ENCODE measurements at places on chromosomes 6 and 20.

DNA sequence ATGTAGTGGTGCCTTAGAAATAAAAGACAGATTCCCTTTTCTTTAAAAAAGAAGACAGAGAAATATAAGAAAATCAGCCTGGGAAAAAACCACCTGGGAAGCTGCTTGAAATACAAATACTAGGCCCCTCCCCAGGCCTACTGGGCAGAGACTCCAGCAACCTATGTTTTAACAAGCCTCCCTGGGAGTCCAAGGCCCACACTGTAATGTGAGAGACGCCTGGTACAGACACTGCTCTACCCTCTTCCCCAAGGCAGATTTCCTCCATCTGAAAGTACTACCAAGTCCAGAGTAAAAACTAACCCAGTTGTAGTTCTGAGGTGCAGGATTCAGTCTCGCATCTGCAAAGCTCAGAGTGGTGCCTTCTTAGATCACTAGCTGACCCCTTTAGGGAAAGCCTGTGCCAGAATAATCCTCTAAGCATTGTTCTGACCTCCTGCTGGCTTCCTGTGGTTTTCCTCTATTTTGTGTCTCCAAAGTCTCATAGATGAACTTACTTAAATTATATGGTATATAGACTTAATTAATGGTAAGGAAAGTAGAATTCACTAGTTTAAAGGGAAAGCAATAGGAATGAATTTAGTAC, 270.2 kb upstream of the SLC35B3 start:
- DNase-seq: no peak

- peak; percentile 45 for DNase-seq
Measured at GRCh38 chr6:42451333-42452170, at the start of gene TRERF1. Gene TRERF1, minus strand, starts transcription at chr6:42451926. Its CDS starts 182,336 bp downstream, at chr6:42269590.

DNA sequence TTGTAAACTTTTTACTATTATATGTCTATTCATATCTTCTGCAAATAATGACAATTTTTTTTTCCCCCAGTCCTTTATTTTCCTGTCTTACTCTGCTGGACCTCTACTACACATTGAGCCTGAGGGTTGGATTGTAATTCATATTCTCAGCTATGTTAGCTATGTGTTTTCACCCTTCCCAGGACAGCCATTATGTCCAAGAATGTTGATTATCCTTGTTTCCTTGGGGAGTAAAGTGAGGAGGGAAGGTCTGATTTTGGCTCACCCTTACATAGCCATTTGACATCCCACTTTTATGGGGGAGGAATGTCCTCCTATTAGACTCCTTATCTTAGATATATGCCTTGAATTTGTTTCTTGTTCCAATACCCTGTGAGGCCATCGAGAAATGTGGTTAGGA, 17.6 kb upstream of the TBC1D32 start:
- no peak for DNase-seq

DNA sequence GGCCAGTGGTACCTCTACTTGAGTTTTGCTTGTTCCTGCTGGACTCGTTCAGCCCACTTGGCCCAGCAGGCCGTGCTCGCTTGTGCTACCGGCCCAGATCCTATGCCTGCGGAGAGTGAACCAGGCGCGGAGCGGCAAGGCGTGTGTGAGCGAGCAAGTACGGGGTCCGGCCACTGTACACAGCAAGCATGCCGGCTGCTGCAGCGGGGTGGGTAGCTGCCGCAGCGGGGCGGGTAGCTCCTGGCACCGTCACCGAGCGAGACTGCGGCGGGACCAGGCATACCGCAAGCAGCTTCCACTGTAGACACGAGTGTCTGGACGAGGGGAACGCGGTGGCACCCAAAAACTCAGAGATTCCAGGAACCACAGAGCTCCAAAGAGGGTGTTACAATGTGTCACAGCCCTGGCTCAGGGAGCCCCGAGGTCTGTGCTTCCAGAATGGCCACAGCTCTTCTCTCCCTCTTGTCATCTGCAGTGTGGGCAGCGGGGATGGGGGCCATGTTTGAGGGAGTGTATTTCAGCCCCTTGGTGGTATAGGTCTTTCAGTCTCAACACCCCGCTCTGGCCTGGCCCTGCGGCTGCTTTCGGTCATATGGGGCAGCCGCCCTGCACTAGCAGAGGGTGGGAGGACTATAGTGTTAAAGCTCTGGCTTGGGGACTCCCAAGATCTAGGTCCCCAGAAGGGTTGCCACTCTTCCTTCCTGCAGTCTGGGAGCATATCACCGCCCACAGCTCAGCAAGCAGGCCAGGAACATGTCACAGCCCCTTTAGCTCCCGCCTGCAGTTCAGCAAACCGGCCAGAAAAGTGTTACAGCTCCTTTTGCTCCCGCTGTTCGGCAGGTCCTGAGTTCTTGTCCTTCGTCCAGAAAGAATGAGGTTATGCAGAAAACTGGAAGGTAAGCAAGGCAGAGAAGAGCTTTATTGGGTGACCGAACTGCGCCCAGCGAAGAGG, 6.1 kb upstream of the RWDD1 start:
- peak; percentile 6 for DNase-seq

GRCh38 chr6:20362623-20363022, 39.1 kb upstream of the E2F3 start:
- no peak for DNase-seq

DNA sequence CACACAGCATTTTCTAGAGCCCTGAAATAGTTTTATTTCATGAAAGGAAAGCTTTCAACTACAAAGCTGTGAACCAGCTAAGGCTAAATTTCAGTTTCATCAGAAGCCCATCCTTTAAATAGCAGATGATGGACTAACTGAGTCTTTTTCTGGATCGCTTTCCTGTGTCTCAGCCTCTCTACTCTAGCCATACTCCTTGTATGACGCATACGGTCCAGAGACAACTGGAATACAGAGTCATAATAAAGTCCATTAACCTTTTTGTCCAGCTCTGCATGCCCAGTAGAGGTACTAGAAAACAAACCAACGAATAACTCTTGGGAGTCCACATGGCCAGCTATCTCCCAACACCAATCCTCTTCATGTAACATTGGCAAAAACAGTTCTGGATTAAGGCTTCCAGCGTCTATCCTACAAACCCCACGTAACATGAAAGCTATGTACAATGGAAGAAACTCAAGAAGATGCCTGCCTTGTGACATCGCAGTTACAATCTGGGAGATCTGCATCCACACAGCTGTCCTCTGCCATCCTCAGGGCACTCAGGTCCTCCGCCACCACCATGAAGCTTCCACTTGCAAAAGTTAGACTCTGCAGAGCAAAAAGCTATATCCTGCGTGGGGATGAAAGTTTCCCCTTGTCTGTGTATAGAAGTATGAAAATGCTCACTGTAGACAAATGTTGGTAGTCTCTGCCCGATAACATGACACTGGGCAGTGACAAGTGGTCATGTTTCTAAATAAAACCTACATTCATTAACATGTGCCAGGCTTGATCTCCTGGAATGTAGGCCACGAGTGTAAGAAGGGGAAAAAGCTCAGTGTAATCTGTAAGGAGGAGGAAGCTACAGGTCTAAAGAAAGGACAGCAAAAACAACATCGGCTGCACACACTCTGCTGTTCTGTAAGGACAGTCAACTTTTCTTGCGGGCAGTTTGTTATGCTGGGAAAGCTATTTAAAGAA, 360.4 kb downstream of the ESR1 start:
- no peak for DNase-seq

GRCh38 chr20:20143646-20144045, 91.3 kb downstream of the CFAP61 start:
- no peak for DNase-seq

GRCh38 chr6:139679516-139680179, 305.2 kb upstream of the CITED2 start:
- no peak for DNase-seq

- no peak for DNase-seq
Measured at GRCh38 chr6:164692772-164693510, 616.5 kb downstream of the C6orf118 start.

- DNase-seq: no peak
Measured at GRCh38 chr6:45386501-45386900, 8.8 kb upstream of the SUPT3H start.

GRCh38 chr20:59577037-59577808, 27.1 kb upstream of the PHACTR3 start:
- DNase-seq: no peak

GRCh38 chr6:149336609-149336928, 19.1 kb downstream of the TAB2 start:
- DNase-seq: no peak

DNA sequence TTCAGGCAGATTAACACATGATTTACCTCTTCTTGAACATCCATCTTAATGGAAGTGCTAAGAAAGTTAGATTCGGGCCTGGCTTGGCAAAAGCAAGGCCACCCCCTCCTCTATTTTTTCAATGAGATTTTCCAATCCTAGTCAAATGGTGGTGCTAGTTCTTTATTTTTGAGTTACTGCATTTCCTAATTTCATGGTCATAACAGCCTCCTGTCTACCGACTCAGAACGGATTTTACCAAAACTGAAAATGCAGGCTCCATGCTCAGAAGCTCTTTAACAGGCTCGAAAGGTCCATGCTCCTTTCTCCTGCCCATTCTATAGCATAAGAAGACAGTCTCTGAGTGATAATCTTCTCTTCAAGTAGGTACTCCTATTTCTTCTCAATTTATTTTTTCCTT, 117.2 kb upstream of the ESR1 start:
- DNase-seq: peak; percentile 61

DNA sequence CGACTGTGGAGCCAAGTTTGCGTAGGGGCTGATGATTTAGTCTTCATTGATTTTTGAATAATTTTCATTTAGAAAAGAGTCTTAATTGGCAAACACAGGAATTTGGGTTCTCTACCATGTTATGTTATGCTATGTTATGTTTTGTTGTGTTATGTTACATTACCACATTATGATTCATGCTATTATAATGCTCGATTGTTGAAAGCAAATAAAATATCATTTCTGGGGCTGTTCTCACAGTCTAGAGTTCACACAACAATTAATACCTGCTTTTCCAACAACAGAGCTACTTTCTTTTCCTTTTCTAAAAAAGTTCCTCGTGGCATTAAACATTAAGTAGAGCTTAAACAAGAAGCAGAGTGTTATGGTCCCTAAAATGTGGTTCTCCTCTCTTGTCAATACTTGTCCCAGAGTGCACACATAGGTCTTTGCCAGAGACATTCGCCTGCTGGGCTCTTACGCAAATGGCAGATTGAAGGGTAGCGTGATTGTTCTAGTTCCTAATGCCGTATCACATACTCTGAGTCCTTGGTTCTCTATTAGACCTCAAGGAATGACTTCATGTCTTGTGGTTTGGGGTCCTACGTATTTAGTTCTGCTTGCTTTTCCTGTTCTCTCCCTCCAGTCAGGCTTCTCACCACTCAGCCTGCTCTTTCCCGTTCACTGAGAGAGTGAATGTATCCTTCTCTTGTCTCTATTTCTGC, 370.3 kb downstream of the CD109 start:
- no peak for DNase-seq

- DNase-seq: no peak
Measured at GRCh38 chr6:125157725-125158124, 4.2 kb downstream of the TPD52L1 start.

GRCh38 chr20:53226826-53227225, 254.7 kb downstream of the TSHZ2 start:
- no peak for DNase-seq

- no peak for DNase-seq
Measured at GRCh38 chr6:39365281-39366074, 43.0 kb upstream of the KCNK16 start.

GRCh38 chr6:3965071-3965718, 113.7 kb downstream of the FAM217A start:
- DNase-seq: no peak

DNA sequence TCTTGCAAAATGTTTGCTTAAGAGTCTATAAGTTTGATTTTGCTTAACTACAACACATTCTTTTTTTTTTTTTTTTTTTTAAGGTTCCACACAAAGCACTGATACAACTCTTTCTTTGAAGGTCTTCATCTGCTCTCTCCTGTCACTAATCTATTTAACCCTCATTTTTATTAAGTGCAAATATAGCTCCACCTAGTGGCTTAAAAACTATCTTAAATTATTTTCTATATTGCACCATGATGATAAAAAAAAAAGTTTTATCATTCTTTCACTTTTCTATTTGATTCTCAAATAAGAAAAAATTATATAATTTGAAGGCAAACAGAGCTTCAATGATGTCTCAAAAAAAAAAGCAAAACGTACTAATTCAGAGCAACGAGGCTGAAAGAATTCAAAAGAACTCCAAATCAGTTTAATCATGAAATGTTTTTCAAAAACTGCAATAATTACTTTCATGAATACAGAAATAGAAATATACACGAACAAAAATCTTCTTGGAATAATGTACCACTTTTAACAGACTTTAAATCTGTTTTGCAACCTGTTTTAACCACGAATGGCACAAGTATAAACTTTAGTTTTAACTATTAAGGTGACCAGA, 12.8 kb downstream of the ESF1 start:
- DNase-seq: no peak
